ENCODE measurements at places on chromosomes 11 and 22. TPM values are rescaled to one million over a fixed set of nuclear protein-coding genes. Genes with fewer than 3 reads are reported as not detected.
A peak's percentile ranks its signal among the peaks of the same experiment; 100 is the strongest.

The ELFN2 gene
- total RNA-seq = 0.63 TPM

The SEC14L6 gene
- total RNA-seq = 0.80 TPM

The ANO9 gene
- 20.0 TPM for total RNA-seq

The PGR gene
- 0.35 TPM for total RNA-seq

The PHLDA2 gene
- 5.4 TPM for total RNA-seq

The OR4X2 gene
- total RNA-seq = not detected

DNA sequence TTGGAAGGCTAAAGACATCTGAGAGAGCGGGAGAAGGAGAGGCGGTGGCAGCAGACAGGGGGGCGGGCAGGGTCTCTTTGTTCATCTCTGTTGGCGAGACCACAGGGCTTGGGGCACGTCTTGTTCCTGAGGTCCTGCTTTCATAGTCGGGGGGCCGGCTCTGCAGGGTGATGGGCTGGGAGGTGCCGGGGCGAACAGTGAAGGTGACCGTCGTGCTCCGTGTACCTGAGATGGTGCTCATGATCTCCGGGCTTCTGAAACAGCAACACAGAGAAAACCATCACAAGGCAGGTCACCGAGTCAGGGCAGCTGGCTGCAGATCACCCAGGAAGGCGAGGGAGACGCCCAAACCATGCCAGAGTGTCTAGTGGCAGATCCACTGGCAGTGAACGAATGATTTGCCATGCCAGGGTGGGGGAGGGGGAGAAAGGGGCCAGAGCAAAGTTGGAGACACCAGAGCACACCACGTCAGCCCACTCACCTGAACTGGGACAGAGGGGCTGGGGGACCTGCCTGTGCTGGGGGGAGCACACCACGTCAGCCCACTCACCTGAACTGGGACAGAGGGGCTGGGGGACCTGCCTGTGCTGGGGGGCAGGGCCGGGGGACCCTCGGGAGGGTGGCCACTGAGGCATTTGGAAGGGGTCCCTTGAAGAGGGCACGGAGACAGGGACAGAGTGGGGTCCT lies 75.0 kb downstream of the CTTN start:
- DNase-seq = no peak

DNA sequence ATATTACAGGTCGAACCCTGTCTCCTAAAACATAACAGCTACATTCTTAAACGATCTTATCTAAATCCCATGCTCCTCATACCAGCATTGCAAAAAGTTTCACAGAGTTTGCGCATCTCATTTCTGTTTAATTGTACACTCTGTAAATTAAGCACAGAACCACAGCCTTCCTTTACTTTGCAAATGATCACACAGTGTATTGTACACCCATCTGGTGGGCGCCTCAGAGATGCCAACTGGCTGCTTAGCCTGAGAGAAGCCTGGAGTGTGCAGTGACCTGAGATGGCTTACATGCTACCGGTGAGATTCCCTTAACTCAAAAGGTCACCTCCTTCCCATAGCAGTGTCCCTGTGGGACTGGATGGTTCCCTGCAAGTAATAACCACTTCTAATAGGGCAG lies 1077.3 kb downstream of the OPCML start:
- no peak for DNase-seq

DNA sequence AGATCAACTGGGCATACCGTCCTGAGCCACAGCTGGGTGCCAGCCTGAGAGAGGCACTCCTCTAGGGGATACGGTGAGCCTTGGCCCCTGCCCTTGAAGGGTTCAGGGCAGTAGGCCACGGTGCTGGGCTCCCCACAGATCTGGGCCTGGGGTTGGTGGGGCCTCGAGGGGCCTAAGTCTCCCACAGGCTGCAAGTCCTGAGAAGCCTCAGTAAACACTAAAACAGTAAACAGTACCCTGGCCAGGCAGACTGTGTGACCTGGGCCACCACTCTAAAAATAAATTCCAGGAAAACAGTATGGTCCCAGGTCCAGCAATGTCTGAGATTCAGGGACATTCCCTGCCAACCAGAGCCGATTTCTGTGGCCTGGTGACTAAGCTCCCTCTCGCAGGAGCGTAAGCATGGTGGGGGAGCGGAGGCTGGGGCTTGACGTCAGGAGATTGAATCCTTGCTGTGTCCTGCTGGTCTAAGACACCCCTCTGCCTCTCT lies 2.3 kb upstream of the RHOD start:
- no peak for DNase-seq

DNA sequence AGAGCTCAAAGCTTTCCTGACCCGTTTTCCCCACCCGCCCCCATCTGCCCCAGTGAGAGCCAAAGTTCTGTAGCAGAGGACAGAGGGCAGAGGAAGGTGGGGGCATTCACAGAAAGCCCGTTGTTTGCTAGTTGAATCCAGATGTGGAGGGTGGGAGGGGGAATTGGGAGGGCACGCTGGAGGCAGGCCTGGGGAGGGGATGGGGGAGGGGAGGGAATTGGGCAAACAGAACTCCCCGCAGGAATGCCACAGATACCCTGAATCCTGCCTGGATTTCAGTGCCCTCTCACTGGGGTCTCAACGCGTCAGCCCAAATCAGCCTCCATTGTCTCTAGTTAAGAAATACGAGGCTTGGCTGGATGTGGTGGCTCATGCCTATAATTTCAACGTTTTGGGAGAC lies 12.9 kb upstream of the OAF start:
- no peak for DNase-seq

GRCh38 chr22:38355275-38355674 lies 38.0 kb upstream of the CSNK1E start:
- DNase-seq = no peak

GRCh38 chr11:67277231-67277961 lies 11.1 kb downstream of the GRK2 start:
- DNase-seq = peak; percentile 82

GRCh38 chr22:29309332-29310064 lies 3.0 kb downstream of the GAS2L1 start:
- no peak for DNase-seq

DNA sequence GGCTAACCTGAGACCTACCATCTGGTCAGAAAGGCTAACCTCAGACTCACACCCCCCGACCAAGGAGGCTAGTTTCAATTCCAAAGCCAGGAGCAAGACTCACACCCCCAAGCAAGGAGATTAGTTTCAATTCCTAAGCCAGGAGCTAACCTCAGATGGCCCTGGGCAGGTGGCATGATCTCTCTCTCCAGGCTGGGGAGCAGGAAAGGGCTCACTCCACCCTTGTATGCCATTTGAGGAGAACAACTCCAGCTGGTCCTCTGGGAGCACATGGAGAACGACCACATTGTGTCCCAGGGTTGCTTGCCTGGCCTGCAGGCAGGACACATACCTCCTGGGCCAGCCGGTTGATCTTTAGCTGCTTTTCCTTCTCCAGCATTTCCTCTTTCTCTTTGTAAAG lies 32.6 kb downstream of the USH1C start:
- DNase-seq = no peak

- DNase-seq = no peak
These were observed 332 bp downstream of the TEAD1 start for GRCh38 chr11:12674571-12674935.

- no peak for DNase-seq
These were observed 2.3 kb downstream of the FIBP start for GRCh38 chr11:65885808-65886536.

DNA sequence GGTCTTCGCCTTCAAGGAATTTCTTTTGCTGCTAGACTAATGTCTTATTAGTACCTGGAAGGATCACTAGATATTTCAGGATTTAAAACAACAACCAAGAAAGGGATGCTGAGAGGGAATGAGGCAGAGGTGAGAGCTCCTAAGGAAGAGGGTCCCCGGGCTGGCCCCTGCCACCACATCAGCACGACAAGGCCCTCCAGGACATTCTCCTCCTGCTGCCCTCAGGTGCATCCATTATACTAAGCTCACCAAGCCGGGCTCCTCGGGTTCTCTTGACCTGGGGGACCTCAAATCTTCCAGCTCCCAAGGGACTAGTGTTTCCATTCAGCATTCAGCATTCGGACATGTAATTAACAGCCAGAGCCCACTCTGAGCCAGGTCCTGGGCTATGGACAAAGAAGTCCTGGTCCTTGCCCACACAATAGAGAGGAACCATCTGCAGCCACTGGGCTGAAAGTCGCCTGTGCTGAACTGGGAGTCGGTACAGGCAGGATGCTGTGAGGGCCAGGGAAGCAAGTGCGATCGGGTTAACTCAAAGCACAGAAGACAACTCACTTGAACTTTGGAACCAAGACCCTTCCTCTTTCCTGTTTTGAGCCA lies 29.4 kb upstream of the OAF start:
- DNase-seq = no peak

DNA sequence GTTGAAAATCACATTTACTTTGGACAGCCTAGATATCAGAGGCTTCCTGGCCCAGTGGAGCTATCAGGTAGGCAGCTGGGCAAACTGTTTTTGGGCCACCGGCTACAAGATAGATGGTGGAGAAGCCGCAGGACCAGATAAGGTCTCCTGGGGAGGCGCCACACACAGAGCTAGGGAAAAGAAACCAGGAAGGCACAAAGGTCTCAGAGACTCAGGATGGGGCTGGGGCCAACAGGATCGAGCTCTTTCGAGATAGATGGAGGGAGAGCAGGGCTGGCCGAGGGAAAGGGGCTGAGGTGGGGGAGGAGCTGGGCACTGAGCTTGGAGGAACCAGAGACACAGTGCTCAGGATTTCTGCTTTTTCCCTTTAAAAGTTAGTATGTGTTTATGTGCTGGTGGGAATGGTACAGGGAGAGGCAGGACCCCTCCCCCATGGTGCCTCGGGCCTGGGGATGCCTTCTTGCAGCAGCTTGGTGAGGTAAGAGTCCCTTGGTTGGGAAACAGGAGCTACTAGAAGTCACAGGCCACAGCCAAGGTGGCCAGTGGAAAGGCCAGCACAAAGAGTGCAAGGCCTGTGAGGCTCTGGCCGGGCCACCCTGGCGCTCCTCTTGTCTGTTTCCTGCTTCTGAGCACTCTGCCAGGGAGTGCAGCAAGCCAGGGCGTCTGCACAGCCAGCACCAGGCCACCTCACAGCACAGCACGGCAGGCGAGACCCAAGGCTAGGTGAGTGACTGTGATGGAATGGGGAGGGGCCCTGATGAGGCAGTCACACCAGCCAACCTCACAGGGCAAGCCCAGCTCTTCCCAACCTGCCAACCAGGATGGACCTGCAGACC lies 11.5 kb upstream of the NAP1L4 start:
- DNase-seq = no peak

DNA sequence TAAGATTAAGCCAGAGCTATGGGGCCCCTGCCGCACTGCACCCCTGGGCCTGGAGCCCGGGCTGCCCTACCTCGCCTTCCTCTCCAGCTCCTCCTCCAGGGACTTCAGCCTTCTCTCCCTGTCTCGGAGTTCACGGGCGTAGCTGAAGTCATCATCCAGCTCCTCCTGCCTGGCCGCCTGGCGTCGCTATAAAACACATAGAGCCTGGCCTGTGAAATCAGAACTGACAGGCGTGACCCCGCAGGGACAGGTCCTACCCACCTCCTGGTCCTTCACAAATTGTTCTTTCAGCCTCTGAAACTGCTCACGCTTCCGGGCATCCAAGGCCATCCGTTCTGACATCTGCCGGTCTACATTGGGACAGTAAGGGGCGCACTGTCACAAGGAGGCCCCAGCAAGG lies 20.8 kb downstream of the TUBGCP6 start:
- no peak for DNase-seq

DNA sequence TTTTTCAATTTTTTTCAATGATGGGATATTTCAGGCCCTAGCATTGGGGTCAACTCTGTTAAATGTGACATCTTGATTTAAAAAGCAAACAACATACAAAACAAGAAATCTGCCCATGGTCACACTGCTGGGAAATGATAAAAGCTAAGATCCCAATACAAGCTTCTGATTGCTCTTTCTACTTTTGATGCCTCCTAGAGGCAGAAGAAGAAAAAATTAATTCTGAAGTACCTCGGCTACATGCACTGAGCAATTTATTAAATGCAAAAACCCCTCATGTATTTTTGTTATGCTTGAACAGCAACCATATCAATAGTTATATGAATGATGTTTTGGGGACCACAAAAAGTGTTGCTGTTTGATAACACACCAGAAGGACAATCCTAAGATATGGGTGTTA lies 342.1 kb upstream of the NARS2 start:
- no peak for DNase-seq

DNA sequence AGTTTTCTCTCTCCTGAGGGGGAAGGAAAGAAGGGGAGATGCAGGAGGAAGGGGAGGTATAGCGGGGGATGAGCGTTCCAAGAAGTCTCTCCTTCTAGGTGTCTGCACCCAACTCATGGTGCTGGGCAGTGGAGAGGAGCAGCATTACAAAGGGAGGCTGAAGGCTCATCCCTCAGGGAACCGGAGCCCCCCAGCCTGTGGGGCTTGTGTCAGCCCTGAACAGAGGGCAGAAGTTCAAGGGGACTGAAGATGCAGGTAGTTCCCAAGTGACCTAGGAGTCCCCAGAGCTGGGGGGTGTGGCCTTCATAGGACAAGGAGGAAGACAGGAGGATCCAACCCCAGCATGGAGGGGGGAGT lies 1.8 kb downstream of the C11orf68 start:
- DNase-seq = no peak

GRCh38 chr11:32830413-32830738 lies 649 bp downstream of the PRRG4 start:
- DNase-seq = no peak

- DNase-seq = no peak
These were observed 20.6 kb downstream of the BCR start for GRCh38 chr22:23200898-23201297.

DNA sequence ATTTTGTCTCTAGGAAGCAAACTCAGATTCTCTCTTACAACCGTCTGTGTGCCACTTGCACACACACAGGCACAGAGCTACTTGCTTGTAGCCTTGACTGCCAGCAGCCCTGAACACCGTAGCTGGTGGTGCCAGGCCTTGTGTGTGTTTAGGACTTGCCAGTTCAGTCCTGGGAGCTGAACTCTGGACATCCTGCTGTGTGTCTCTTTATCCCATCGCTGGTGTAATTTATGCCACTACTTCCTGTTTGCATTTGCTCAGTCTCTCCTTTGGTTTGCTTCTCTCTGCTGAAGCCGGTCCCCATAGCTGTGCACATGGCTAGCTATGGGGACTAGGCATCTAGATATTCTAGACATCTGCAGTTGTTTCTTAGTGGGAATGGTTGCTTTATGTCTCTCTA lies 24.0 kb downstream of the MARK2 start:
- DNase-seq = no peak

GRCh38 chr11:83401506-83402225 lies 115.5 kb upstream of the CCDC90B start:
- DNase-seq = no peak

GRCh38 chr22:45507798-45508197 lies 5.1 kb downstream of the FBLN1 start:
- DNase-seq = no peak

DNA sequence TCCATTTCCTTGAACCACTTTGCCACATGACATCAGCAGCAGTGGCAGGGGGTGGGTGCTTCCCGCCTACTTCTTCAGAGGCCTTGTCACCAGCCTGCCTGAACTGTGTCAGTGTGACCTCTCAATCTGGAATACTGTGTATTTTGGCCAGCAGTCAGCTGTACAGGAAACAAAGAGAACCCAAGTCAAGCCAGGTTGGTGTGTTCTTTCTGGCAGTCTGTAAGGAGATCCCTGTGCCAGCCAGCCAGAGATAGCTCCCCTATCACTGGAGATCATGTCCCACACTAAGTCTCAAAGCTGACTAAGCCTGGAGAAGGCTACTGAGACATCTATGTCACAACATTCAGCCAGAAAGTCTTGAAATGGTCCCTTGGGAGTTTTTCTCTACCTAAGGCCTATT lies 142.1 kb downstream of the TRPC6 start:
- DNase-seq = no peak

GRCh38 chr11:126878913-126879482 lies 121.6 kb downstream of the KIRREL3 start:
- no peak for DNase-seq

GRCh38 chr11:16926883-16927626 lies 87.2 kb downstream of the PLEKHA7 start:
- no peak for DNase-seq

Measured in H1 (cell line).